Lung microvascular endothelial cell (primary cell): ENCODE measurements at places on chromosomes 13 and 19. TPM values are rescaled to one million over a fixed set of nuclear protein-coding genes. Genes with fewer than 3 reads are reported as not detected.

PEG3 gene
- under 0.01 and 1.6 TPM in 2 replicates for total RNA-seq

GRCh38 chr19:33510462-33511194 lies 11.0 kb downstream of the PEPD start:
- DNase-seq, result no peak

CABP5 gene
- total RNA-seq, result not detected in 2 replicates

ANKLE1 gene
- total RNA-seq, result 0.20 and 0.44 TPM in 2 replicates

ZNF226 gene
- 12.0 and 13.1 TPM in 2 replicates for total RNA-seq

- peak; percentile 40 for DNase-seq
These were observed 24.1 kb downstream of the SHANK1 start for GRCh38 chr19:50695251-50696093.

CSNK1A1L gene
- not detected in 2 replicates for total RNA-seq

DNA sequence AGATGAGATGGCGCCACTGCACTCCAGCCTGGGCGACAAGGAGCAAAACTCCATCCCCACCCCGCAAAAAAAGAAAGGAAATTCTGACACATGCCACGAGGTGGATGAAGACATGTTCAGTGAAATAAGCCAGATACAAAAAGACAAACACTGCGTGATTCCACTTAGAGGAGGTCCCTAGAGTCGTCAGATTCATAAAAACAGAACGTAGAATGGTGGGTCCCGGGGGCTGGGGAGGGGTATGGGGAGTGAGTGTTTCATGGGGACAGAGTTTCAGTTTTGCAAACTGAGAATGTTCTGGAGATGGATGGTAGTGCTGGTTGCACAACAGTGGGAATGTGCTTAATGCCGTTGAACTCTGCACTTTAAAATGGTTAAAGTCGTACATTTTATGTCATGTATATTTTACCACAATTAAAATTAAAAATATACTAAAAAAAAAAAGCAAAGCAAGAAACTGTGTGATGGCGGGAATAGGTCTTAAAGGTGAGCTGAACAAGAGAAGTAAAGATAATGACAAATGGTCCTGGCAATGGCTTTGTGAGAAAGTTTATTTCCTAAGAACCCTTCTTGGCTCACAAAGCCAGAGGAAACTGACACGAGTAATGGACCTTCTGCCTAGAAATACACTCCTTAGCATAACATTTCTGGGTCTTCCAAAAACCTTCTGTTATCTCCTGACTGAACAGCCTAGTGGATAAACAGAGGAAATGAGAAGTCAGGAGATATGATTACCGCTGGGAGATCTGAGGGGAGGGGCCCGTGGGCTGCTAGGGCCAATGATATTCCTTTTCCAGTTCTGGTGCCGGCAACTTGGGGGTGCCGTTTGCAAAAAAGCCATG lies 4.2 kb upstream of the SPC24 start:
- peak; percentile 47 for DNase-seq

DNA sequence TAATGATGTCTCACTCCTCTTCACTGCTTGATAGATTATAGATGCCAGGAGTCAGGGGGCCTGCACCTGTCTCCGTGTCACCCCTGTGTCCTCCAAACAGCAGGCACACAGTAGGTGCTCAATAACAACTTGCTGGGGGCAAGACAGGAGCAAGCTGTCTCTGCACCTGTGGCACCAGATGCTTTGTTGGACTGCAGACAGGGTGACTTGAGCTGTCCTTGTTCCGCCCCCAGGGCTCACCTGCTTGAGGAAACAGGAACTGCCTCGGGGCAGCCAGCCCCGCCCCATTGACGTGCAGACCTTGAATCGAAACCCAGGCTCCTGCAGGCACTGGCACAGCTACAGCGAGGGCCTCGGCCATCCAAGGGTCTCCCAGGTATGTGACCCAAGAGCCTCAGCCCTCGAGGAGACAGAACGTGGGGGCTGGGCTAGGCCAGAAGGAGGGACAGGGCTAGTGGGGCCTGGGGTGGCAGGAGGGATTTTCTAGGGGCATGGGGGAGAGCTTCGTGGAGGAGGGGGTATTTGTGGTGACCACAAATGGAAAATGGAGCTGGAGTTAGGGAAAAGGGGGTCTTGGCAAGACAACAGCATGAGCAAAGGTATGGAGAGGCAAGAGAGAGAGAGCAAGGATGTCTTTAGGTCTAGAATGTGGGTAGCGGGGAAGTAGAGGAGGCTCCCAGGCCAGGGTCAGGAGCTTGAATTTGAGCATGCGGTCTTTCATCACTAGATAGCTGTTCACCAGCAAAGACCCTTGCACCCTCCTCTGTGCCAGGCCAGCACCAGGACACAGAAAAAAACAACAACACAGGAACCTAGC lies at the start of gene HSH2D:
HSH2D (plus strand) TSS at position 287 of the 817 bp plus-strand sequence. CDS start 5,066 bp downstream, outside the sequence.
- no peak for DNase-seq

DNA sequence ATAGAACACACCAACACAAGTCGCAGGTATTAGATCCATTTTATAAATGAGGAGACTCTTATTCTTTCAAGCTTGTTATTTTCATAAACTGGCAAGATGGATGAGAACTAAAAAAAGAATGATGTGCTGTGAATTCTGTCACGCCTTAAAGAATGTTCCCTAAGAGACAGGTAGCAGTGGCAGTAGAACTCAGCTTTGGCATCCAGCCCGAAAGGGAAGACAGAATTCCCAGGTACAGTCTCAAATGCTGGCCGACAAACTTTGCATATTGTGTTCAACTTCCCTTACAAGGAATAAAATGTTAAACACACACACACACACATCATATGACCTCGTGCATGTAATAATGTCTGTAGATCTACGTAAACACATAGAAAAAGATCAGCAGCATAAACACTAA lies 3.2 kb downstream of the TMEM272 start:
- no peak for DNase-seq

KL gene
- total RNA-seq, result under 0.01 TPM in 2 replicates

VSTM2B gene
- not detected in 2 replicates for total RNA-seq

CHMP2A gene
- 86.1 and 93.5 TPM in 2 replicates for total RNA-seq

GRCh38 chr19:17751103-17751911 lies at the start of gene FCHO1:
FCHO1 (plus strand) TSS chr19:17751477; CDS start chr19:17755165, 3,688 bp downstream.
- no peak for DNase-seq

DNA sequence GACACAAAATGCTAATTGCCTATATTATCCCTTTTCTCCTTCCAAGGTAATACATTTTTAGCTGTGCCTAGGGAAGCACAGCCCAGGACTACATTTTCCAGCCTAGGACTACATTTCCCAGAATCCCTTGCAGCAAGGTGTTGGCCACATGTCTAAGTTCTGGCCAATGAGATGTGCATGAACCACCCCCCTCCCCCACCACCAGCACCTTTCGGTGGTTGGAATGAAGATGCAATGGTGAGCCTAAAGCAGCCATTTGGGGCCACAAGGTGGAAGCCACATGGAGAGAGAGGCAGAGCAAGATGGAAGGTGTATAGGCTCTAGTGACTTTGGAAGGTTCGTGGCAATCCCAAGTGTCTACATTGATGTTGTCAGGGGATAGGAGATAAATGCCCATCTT lies 16.2 kb downstream of the UNC13A start:
- peak; percentile 57 for DNase-seq

GRCh38 chr13:101424381-101425155 lies 8.3 kb upstream of the NALCN start:
- no peak for DNase-seq

ADGRE3 gene
- not detected in 2 replicates for total RNA-seq

GRCh38 chr13:52455677-52456041 lies 381 bp downstream of the CKAP2 start:
- DNase-seq, result peak; percentile 75

PSG2 gene
- total RNA-seq, result not detected in 2 replicates

DNA sequence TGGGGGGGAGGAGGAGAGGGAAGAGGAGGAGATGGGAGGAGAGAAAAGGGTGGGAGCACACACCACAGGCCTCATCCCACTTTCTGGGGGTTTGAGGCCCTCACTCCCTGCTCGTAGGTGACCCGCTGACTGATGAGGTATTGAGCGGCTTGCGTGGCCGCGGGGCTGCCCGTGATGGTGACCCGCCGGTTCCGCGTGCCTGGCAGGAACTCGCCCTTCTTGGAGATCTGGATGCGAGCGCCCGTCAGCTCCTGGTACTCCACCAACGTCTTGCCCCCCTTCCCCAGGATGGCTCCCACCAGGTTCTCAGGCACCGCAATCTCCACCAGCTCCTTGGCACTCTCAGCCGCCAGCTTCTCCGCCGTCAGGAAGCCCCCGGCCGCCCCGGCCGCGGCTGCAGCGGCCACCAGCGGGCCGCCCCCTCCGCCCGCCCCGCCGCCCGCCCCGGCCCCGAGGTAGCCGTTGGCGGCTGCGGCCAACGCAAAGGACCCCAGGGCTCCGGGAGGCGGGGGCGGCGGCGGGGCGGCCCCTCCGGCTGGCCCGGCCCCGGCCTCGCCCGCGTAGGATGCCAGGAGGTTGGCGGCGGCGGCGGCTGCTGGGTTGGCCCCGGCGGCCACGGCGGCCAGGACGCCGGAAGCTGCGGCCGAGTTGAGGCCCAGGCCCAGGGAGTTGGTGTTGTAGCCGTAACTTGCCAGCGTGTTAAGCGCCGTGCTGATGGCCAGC lies 25.4 kb upstream of the NANOS2 start:
- no peak for DNase-seq

GRCh38 chr13:110329798-110330461 lies 22.8 kb downstream of the COL4A2 start:
- no peak for DNase-seq

DNA sequence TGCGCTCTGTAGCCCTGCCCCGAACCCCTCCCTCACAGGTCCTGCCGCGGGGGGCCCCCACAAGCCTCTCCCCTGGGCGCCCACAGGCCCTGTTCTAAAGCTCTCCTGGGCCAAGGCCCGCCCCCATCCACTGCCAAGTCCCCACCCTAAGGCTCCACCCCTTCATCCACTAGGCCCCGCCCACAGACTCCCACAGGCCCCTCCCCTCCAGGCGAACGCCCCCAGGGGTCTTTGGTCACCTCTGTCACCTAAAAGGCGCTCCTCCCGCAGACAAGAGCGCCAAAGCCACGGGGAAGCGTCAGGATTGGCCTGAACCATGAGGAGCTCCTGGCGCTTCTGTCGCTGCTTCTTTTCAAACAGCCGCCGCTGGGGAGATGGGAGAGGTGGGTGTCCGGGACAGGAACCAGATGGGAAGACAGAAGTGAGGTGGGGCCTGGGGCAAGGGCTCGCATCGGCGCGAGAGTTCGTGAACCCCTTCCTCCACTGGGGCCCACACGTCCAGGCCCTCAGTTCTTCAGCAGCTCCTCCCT lies 2.3 kb downstream of the TULP2 start:
- DNase-seq, result peak; percentile 57

GRCh38 chr19:2517881-2518601 lies 42.1 kb downstream of the GADD45B start:
- DNase-seq, result no peak

DNA sequence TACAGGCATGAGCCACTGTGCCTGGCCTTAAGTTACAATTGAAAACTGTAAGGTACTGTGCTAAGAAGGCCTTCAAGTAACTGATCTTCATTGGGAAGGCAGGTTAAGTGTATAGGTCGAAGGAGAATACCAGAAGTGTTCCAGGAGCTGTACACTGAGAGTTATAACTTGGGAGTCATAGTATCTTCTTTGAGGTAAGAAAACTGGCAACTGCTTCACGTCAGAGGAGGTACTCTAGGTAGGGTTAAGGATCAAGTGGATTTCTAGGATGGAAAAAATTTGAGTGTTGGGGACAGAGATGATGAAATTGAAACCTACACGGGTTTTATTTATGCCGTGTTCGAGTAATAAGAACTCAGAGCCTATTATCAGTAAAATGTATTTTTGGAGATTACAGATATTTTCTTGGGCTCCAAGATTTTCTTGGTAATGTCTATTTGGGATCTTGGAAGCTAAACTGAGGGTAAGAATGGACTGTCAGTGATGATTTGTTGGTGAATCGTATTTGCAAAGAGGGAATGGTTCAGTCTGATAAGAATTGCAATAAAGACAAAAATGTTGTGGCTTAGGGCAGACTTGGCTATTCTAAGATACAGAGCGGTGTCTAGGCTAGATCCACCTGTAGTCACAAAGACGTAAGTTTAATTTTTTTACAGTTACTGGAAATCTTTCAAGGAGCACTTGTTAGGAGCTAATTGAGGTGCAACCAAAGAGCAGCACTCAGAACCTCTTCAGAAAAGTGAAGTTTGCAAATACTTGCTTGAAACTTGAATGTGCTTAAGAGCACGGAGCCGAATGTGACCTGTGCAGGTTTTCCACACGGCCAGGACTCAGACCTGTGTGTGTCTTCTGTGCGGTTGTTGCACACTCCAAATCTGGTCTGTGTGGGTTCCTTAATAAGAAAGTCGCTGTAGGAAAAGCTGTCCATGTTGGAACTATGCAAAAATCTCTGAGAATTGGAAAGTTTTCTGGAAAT lies 102.5 kb downstream of the URI1 start:
- DNase-seq, result no peak

DNA sequence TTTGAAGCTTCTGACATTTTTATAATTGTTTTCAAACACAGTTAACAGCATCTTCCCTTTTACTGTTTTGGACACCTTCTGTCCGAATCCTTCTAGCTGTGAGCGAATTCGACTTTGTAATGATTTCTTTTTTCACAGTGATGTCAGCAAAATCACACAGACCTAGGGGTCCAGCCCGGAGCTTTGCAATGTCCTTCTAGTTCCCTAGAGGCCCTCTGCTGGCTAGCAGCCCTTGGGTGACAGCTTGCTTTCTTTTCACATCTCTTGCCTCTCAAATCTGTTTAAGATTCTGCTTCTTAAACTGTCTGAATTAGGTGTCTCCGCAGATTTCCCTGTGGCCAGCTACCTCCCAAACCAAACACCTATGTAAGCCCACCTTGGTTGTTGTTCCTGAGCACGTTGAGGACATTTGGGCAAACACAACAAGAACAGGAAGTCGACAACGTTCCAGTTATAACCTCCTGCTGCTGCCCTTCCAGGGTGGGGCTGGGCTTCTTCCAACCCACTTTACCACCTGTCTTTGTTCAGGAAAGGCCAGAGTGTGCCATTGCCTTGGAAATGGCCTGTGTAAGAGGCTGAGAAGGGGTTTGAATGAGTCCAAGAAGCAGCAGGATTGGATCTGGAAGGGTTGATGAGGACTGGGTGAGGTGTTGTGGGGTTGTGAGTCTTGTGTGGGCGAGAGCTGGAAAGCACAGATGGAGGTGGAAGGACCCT lies 123.1 kb downstream of the ATP8A2 start:
- DNase-seq, result no peak

UNC13A gene
- under 0.01 TPM in 2 replicates for total RNA-seq

GRCh38 chr19:19460258-19460731 lies 54.8 kb downstream of the GATAD2A start:
- no peak for DNase-seq

GRCh38 chr19:5436106-5436947 lies 18.9 kb upstream of the ZNRF4 start:
- no peak for DNase-seq

MRPS12 gene
- 36.4 and 41.9 TPM in 2 replicates for total RNA-seq
